NCI-H2081 treated with DMSO at 0.1 percent for 48 hours (cell line): ENCODE measurements at places on chromosomes 6 and 20.
A peak's percentile ranks its signal among the peaks of the same experiment; 100 is the strongest.

DNA sequence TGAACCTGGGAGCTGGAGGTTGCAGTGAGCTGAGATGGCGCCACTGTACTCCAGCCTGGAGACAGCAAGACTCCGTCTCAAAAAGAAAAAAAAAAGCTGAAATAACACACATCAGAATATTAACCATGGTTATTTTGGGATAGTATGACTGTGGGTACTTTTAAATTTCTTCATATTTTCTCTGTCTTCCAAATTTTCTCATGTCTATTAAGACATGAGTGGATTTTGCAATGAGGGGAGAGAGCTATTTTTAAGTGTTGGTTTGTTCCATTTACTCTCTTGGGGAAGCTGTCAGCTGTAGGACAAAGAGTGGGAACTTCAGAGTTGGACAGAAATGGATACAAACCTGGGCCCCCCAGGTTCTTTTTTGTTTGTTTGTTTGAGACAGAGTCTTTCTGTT is 10.3 kb downstream of the ADISSP start:
- no peak for DNase-seq

- no peak for DNase-seq
These were observed 1026.9 kb upstream of the ADGRB3 start for GRCh38 chr6:67608099-67608749.

DNA sequence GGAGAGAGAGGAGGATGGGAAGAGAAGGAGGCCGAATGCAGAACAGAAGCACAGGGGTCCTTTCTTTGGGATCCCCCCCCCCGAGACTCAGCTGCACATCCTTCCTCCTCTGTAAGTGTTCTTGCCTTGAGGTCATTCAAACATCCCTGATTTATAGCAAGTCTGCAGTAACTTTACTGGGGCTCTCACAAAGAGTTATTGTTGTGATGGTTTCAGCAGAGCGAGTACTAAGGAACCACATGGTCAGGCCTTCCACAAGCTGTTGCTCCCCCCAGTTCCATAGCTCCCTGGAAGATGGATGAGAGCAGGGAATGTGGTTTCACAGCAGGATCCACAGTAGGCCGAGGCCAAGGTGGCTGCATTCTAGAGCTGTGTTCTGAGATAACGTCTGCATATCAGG is 351.4 kb upstream of the CDH4 start:
- no peak for DNase-seq

DNA sequence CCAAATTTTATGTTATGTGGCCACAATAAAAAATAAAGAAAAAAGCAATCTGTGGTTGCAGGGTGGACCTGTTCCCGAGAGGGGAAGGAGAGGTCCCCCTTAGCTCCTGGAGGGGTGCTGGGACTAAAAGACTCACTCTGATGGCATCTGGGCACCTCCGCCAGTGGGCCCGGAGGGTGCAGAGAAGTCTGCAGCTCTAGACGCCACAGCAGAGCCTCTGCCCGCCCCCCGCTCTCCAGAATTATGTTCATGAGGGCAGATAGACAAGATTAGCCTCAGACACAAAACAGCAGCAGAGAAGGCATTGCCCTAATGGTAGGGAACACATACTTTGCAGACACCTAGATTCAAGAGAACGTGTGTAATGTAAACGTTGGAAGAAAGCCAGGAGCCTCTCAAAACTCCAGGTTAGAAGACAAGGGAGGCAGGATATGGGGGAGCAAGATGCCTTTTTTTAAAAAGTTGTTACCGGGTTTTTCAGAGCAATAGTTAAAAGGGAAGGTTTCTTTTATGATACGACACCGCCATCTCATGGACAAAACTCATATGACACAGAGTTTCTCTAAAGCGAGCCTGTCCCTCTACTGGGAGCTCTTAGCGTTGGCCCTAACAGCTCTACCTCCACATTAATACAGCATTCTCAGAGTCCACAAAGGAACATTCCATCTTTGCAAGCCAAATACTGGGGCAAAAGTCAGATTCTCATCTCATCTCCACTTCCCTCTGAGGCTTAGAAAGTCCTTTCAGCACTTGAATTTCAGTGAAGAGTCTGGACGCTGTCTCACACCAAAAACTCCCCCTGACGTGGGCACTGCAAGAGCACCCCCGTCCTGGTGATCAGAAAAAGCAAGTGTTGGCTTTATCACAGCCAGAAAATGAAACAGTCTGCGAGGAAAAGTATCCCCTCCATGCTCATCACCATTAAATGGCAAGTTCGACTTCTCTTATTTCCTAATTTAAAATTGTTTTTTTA is 47.2 kb downstream of the FOXF2 start:
- peak; percentile 6 for DNase-seq

- no peak for DNase-seq
These were observed 484.9 kb upstream of the MAN1A1 start for GRCh38 chr6:119834418-119834817.

DNA sequence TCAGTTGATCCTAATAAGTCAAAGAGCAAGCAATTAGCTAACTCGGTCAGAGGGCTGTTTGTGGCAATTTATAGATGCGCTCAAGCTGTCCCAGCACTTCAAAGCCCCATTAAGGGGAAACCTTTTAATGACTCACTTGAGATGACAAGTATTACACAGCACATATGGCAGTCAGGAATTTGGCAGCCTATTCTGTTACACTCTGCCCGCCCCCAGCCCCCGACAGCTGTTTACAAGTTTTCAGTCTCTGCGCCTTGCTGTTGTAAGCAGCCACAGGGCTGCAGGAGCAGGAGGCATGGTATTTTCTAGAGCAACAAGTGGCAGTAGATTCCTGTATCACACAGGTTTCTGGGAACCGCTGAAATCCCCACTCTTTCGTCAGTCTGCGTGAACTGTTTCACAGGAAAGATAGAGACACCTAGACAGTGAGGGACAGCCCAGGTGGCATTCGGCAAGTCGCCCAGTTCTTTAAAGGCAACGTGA is 263.0 kb downstream of the FOXC1 start:
- no peak for DNase-seq

DNA sequence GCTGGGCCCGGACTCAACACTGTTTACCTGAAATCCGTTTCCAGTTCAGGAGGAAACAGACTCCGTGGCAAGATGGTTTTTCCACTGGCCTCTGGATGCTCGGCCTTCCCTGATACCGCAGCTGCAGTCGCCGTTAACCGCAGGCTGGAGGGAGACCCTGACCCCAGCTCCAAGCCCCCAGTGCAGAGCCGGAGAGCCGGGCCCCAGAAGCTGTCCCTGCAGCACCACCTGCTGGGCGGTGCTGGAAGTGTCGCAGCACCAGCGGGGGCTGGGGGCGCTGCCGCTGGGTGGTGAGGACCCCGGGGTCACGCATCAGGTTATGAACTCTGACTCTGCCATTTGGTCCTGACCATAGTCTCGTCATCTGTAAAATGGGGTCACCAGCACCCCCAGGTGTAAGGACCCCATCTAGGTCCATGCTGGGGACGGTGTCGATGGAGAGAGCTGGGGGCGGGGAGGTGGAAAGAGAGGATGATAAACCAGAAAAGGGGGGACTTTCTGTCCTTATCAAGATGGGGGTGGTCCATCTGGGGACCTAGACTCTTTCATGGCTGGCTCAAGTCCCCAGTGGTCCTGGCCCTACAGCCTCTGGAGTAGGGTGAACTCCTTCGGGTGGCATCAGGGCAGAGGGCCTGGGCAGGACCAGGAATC is 20.8 kb upstream of the CHRNA4 start:
- no peak for DNase-seq

DNA sequence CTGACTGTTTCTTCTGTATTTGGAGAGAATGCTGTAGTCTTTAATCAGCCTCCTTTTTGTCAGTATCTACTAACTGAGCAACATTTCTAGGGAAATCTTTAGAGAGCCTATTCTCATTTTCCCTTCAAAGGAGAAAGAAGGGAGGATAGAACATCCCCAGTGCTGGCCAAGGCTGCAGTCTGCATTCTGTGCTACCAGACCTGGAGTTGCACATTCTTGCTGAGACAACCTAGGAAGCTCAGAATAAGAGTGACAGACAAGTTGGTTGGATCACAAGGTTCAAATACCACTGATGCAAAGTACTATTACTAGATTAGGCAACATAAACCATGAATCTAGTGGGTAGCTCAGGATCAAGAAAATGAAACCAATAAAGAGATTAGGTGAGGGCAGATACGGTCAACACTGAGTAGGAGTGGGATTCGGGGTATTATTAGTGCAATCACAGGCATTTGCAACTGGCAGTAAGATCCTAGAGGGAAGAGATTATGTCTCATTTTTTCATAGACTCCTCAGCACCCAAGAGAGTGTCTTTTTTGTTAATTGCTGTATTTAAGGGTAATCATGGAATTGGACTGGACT is 213.5 kb upstream of the FAM83B start:
- no peak for DNase-seq

DNA sequence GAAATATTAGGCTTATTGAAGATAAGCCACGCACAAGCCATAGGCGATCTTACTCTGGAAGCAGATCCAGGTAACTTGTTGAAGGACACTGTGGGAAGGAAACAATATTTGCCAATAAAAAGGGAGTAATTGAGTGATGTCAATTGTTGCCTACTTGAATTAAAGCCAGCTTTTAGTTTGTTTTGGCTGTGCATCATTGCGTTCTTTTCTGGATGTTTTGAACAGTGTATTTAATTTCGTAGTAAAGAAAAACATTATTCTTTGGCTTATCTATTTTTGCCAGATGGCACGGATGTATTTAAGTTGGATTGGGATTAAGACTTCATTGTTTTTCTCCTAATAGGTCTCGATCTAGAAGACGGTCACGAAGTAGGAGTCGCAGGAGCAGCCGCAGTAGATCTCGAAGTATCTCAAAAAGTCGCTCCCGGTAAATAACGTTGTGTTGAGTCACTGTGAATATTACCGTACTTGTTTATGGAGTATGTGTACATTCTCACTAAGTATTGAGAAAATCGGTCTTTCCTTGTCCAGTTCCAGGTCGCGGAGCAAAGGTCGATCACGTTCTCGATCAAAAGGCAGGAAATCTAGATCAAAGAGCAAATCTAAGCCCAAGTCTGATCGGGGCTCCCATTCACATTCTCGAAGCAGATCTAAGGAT is 2.6 kb downstream of the SRSF6 start:
- no peak for DNase-seq

DNA sequence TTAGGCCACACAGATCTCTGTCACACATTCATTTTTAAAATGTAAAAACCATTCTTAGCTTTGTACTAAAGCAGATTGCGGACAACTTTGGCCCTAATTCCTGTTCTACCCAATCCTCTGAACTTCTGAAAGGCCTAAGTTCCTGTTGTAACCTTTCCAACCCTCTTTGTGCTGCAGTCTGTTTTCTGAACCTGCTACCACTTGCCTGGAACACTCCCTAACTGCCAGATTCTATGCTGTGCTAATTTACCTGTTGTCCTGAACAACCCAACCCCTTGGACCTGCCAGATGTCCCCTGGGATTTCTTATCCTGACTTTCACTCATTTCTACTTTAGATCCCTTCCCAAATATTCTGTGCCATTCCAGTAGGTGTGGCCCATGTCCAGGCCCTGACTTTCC is 398.7 kb downstream of the ZFAND3 start:
- no peak for DNase-seq

GRCh38 chr20:45897289-45897688 is 6.2 kb downstream of the CTSA start:
- no peak for DNase-seq

GRCh38 chr6:31239854-31240253 is 32.0 kb downstream of the HLA-C start:
- DNase-seq = no peak

DNA sequence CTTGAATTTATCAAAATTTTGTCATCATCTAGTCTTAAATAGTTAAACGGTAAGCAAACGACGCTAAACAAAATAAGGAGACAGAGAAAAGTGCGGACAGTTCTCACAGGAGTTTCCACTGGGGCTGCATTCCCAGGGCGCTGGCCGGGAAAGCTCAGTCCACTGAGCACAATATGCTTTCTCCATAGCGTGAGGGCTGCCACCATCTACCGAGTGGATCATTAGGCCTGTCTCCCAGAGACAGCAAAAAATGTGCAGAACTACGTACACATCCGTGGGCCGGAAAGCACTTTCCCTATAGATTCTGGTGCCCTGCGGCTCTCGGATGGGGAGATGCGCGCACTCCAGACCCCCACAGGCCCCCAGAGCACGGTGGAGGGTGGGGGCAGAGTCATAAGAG is 84.9 kb downstream of the THBS2 start:
- DNase-seq = no peak

GRCh38 chr6:105855433-105855832 is 230.7 kb upstream of the PRDM1 start:
- no peak for DNase-seq

DNA sequence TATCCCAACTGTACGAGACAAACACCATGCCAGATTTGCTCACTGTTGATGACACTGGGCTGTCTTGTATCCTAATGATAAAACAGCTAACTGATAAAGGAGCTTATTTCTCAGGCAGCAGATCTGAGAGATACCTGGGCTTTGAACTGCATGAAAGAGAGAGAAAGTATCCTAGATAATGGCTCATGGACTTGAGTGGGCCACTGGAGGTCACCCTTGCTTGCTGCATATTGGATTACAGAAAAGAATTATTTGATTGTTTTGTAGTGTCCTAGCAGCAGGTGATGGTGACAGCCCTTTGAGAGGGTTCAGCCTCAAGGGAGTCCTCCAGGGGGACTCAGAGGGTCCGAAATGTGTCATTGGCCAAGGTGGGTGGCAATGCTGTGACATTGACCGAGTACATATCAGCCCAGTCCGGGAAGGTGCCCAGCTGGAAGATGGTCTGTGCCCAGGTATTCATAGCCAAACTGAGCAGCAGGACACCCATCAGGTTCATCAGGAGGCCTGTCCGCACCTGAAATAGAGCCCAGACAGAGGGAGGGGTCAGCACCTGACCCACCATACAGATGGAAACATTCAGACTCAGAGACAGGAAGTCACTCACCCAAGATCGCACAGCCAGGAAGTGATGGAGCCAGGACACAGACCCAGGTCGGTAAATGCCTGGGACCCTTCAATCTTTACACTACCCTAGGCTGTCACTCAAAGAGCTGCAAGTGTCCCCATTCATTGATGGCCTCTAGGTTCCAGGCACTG is 9.4 kb upstream of the OCSTAMP start:
- no peak for DNase-seq

DNA sequence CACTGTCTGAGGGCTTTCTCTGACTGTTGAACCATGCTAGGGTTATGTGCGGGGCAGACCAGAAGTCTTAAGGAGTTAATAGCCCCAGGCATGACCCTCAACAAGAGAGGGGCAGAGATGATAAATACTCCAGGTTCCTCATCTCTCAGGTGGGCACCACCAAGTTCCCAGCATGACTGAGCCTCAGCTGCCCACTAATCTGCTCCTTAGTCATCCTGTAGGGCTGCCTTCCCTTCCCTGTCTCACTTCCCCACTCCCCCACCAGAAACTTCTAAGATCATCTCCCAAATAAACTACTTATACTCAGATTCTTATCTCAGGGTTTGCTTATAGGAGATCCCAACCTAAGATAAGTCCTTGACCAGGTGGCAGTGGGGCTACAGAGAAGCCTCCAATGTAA is 137.2 kb upstream of the PRND start:
- no peak for DNase-seq

- DNase-seq = peak; percentile 21
These were observed 6.0 kb downstream of the SCUBE3 start for GRCh38 chr6:35219683-35220326.
